ENCODE measurements at places on chromosomes 4 and X.

DNA sequence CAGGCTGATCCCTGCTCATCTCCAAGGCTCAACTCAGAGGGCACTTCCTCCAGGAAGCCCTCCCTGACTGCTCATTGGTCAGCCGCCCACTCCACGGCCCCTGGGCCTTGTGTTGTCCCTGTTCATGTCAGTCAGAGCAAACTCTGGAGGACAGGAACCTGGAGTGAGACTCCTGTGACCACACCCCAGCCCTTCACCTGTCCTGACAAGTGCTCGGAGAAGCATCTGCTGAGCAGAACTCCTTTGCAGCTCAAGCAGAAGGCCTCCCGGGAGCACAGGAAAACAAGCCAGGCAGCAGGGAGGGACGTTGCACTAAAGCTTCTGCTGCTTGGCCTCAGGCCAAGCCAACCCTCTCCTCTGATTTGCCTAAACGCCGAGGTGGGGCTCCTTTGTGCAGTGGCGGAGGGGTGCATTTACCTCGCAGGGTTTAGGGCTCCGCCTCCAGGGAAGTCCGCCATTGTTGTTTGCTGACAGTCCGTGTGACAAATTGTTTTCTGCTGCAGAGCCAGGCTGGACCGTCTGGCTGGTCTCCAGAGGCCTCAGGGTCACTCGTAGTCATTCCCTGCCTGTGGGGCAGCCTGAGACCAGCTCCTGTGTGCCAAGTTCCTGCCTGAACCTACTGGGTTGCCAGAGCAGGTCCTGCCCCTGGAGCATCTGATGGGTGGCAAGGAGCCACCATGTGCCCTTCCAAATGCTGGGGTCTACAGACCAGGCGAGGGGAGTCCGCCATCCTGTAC, 61.8 kb downstream of the C4orf50 start:
- DNase-seq: no peak

- no peak for DNase-seq
These were observed 7.6 kb upstream of the SRPK3 start for GRCh38 chrX:153773218-153773611.

GRCh38 chrX:150544222-150544787, 24.1 kb upstream of the MTM1 start:
- no peak for DNase-seq

- no peak for DNase-seq
These were observed 503.0 kb upstream of the CPXCR1 start for GRCh38 chrX:88244066-88244465.

DNA sequence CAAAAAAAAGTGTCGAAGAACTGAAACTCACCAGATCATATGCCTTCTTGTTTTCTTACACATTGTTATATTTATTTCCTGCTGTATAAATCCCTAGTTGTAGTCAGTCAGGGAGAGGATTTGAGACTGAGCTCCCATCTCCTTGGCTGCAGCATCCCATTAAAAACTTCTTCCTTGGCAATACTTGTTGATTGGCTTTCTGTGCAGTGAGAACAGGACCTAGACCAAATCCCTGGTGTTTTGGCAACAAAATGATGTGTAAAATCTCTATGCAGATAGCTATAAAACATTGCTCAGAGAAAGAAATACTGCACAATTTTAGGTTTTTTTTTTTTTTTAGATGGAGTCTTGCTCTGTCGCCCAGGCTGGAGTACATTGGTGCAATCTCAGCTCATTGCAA, 47.9 kb downstream of the TRIML1 start:
- DNase-seq: no peak

GRCh38 chr4:169147191-169147590, 123.6 kb downstream of the SH3RF1 start:
- DNase-seq: no peak

Data from frontal cortex (tissue), 4 donors.